ENCODE measurements at places on chromosomes 1 and 21. TPM values are rescaled to one million over a fixed set of nuclear protein-coding genes. Genes with fewer than 3 reads are reported as not detected.

The PDZK1IP1 gene
- polyA plus RNA-seq: 1.4 TPM

The CCSAP gene
- polyA plus RNA-seq: 8.6 TPM

The NUDT17 gene
- 10.8 TPM for polyA plus RNA-seq

The NR1I3 gene
- 0.48 TPM for polyA plus RNA-seq

The MRPL39 gene
- polyA plus RNA-seq: 34.4 TPM

The RCAN3 gene
- polyA plus RNA-seq: 8.1 TPM

The CNTN2 gene
- polyA plus RNA-seq: 0.63 TPM

The S100A7 gene
- polyA plus RNA-seq: not detected

The SPATA45 gene
- 0.67 TPM for polyA plus RNA-seq

The LCK gene
- polyA plus RNA-seq: 1.8 TPM

The SASS6 gene
- 9.6 TPM for polyA plus RNA-seq

The APCS gene
- not detected for polyA plus RNA-seq

The IGSF5 gene
- polyA plus RNA-seq: 0.24 TPM

The CA6 gene
- not detected for polyA plus RNA-seq

The PKP1 gene
- polyA plus RNA-seq: 0.17 TPM

The OR2T29 gene
- polyA plus RNA-seq: not detected

The ITLN2 gene
- polyA plus RNA-seq: 0.18 TPM

The ILDR2 gene
- 0.58 TPM for polyA plus RNA-seq

The KRTAP19-3 gene
- not detected for polyA plus RNA-seq

The IFNLR1 gene
- polyA plus RNA-seq: 5.1 TPM
